Keratinocyte (primary cell): ENCODE measurements at places on chromosomes 4 and X. TPM values are rescaled to one million over a fixed set of nuclear protein-coding genes. Genes with fewer than 3 reads are reported as not detected.

The TMEM175 gene
- 23.2 to 31.3 TPM (median 24.3 TPM) in 3 replicates for polyA plus RNA-seq

The TMPRSS11B gene
- 0.35 to 2.0 TPM (median 0.58 TPM) in 3 replicates for polyA plus RNA-seq

The WDR1 gene
- 388 to 423 TPM (median 388 TPM) in 3 replicates for polyA plus RNA-seq

The C4orf17 gene
- polyA plus RNA-seq = not detected in 3 replicates

The ARHGAP24 gene
- 0.56 to 1.1 TPM (median 0.87 TPM) in 3 replicates for polyA plus RNA-seq

The SERTM2 gene
- polyA plus RNA-seq = not detected in 3 replicates

The GLRB gene
- polyA plus RNA-seq = 0.77 to 1.0 TPM (median 0.80 TPM) in 3 replicates

The ADH1B gene
- not detected in 3 replicates for polyA plus RNA-seq

DNA sequence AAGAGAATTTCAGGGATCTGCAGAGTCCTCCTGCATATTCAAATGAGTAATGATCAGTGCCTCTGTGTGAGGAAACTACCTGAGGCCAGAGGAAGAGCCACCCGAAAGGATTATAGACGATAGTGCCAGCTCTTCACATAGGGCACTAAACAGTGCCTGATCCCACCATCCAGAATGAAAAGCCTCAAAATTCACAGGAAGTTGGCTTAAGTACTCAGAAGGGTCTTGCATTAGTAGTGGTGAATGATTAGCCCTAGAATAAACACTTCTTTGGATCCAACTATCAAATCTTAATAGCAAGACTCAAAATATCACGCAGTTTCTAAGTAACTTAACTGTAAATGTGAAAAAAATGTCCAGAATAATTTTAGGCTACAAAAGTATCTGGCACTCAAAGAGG lies 324.4 kb downstream of the ZNF674 start:
- DNase-seq = no peak

DNA sequence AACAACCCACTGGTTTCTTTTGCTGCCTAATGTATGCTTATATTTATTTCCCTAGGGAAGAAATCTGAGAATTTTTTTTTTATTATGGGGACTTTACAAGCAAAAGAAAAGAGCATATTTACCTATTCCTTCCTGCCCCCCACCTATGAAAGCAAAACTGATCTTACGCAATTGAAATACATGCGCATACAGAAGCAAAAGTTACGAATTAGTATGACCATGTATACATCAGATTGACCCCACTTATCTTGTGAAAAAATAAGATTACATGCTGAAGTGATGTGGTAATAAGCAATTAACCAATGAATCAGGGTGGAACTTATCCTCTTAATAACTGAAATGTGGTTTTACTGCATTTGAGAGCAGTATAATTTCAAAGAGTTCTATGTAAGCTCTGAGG lies 151.0 kb downstream of the TENM3 start:
- no peak for DNase-seq

DNA sequence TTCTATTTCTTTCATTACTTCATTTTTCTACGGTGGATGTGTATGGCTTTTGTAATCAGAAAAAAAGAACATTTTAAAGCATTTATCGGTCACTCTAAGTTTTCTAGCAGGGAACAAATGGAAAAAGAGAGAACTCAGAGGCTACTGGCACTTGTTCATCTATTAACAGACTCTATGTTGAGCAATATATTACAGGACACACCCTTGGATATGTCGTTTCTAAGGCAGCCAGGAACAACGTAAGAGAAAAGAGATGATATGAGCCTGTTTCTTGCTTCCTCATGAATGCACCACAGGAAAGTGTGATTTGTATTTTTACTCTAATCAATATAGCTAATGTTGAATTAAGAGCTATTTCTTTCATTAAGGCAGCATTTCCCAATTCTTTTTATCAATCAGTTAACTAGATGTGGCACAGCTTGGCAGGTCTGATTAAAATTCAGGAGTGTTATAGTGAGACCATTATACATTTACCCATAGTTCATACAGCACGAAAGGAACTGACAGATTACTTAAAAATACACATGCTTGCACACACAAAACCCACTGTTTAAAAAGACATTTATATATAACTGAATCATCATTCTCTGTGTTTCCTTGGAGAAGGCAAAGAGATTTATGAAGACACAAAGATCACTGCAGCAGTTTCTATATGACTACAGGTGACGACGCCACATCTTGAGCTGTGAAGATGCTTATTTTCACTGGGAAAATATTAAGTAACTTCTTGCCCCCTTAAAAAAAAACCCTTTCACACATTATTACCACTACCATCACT lies 13.0 kb downstream of the RAB9B start:
- DNase-seq = no peak

GRCh38 chrX:13652850-13653693 lies at the start of gene TCEANC:
Gene TCEANC (plus strand): TSS chrX:13653141. CDS start chrX:13662509, 9,368 bp downstream.
- peak; percentile 83 for DNase-seq

DNA sequence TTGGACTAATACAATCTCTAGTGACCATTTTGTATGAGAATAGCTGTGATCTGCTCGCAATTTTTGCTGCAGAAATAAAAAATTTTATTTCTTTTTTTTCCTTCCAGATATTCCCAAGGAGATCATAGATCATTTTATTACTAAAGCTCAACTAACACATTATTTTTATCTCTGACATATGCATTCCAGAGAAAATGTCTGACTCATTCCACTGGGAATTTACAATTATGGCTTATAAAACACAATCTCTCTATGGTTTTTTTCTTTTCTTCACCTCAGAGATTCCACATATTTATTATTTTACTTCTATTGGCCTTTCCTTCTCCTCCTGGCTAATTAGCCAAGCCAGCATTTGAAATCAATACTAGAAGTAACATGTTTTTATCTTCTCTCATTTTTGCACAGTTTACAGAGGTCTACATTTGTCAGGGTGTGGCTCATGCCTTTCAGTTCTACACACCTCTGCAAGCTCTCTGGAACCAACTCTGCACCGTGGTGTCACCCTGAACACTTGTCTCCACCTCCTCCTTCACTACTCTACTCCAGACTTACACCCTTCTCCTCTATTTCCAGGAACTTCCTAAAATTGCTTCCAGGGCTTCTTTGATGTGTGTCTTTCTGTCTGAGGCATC lies 59.8 kb upstream of the GPM6A start:
- no peak for DNase-seq

GRCh38 chr4:108590776-108591175 lies 29.6 kb upstream of the RPL34 start:
- DNase-seq = no peak

DNA sequence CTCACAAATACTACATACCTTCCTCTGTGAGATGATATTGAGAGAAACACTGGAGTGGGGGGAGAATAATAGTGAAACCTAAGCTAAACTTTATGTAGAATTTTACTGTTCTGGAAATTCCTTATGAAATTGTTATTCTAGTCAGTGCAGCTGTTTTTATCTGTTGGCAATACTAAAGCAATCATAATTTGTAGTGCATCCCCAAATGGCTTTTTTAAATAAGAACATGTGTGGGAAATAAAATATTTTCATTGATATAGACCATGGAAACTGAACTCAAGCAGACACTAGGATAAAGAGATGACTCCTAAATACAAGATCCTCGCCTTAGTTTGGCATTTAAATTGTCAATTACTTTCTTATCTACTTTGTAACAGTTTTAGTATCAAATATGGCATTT lies 51.1 kb downstream of the SEC24D start:
- no peak for DNase-seq

DNA sequence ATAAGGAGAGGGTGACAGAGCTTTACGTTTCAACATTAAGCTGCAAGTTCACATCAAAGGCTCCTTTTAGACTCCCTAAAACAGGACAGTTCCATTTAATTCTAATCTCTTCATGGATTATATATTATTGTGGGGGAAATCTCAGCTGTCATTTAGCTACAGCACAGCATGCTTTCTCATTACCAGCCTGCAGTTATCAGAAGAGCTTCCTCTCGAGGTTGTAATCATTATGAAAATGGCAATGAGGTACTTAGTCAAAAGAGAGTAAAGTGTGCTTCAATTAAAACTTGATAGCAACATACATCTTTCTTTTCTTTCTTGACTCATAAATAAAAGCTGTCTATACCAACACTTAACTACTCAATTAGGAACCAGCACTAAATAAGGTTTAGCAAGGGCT lies 896.8 kb downstream of the ADGRL3 start:
- DNase-seq = no peak

- no peak for DNase-seq
Measured at GRCh38 chr4:87502580-87503238, 26.5 kb downstream of the SPARCL1 start.

GRCh38 chr4:10033191-10033881 lies 12.0 kb upstream of the SLC2A9 start:
- DNase-seq = no peak

GRCh38 chrX:131066237-131066636 lies 8.1 kb downstream of the ARHGAP36 start:
- DNase-seq = no peak

DNA sequence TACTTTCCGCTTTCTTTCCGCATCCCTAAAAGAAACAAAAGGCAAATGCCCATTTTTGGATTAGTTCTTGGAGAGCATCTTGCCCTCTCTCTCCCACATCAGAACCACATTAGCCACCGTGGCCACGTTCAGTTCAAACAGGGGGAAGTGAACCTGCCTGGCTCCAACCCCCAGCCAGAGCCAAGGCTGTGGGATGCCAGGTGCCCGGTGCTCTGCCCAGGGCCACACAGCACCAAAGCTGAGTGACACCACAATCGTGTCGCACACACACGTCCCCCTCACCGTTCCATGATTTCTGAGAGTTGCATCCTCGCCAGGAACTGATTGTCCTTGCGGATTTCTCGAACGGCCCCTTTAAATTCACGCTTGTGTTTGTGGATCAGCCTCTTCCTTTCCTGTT lies 24.3 kb downstream of the NOP14 start:
- no peak for DNase-seq

GRCh38 chr4:142222127-142222526 lies 585.7 kb downstream of the IL15 start:
- no peak for DNase-seq

DNA sequence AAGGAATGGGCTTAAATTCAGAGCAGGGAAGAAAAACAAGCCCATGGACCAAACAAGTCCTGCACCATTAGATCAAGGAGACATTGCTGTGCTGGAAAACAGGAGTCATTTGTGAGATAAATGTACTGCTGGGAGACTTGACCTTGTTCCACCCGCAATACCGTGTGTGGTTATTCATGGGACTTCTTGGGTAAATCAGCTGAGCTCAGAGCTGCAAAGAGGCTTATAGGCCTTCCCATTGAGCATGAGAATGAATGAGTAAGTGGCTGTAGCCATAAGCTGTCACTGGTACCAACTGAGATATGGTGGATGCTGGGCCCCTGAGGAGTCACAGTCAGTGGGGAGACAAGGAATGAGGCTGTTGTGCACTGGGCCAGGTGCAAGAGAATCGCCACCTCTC lies 2.3 kb upstream of the CYTL1 start:
- no peak for DNase-seq

DNA sequence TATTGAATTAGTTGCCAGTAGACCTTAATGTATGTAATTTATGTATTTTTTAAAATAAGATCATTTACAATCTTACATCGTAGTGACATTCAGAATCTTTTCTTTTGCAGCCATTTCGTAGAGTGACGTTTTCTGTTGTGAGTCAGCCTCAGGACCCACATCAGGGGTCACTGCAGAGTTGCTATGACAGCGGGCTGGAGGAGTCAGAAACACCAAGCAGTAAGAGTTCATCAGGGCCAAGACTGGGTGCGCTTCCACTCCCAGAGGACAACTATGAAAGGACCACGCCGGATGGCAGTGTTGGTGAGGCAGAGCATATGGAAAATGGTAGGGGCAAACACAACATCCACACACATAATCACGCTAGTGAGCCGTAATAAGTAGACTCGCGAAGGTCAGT lies 199.9 kb downstream of the PCDH7 start:
- no peak for DNase-seq

DNA sequence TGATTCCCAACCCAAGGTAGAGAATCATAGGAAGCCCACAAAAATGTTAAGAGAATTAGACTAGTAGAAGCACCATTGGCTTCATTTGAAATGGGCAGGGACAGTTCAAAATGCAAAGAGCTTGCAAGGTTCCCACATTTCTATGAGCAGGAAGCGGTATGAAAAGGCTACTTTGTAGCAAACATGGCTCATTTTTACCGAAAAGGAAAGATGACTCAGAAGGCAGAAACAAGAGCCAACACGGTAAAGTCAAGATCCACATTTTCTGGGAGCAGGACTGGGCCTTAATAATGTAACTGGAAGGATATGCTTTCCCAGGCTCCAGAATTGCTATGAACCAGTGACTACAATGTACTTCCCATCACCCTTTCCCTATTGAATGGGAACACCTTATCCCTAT lies 89.5 kb downstream of the GLRA3 start:
- DNase-seq = no peak

DNA sequence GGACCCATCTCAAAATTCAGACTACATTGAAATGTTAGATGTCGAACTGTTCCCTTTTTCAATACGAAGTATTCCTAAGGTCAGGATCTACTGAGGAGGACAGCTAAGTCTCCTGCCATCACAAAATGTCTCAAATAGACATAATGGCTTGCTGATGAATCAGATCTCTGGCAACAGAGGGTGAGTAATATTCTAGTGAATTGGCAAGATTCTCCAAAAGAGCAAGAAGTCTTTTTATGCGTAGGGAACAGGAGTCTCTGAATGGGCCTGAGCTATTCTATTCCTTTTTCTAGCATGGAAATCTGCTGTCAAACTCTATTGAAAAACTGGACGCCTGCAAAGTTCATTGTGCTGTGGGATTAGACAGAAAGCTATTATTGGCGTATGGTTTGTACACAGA lies 145.4 kb downstream of the FNIP2 start:
- no peak for DNase-seq

DNA sequence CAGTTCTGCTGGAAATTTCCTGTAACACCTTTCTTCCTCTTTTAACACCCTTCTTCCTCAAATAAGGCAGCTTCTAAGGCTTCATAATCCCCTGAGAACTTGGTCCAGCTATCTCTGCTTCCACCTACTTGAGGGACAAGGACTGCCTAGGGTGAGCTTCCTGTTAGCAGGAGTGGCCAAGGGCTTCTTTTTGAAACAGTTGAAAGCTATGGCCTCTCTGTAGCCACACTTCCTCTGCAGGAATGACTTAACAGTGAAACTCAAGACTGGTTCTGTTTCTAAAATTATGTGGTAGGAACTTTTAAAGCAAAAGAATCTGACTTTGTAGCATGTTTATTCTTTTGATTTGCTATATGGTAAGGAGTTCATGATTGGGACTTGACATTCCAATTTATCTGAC lies 108.5 kb upstream of the WDR1 start:
- no peak for DNase-seq

DNA sequence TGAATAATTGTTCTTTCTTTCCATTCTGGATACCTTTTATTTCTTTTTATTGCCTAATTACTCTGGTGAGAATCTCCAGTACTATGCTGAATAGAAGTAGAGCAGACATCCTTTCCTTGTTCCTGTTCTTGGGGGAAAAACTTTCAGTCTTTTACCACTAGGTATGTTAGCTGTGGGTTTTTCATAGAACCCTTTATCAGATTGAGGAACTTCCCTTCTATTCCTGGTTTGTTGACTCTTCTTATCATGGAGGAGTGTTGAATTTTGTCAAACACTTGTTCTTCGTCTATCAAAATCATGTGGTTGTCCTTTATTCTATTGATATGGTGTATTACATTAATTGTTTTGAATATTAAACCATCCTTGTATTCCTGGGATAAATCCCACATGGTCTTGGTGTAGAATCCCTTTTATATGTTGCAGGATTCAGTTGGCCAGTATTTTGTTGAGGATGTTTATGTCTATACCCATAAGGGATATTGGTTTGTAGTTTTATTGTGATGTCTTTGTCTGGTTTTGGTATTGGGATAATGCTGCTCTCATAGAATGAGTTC lies 23.6 kb downstream of the SH3BP2 start:
- no peak for DNase-seq
